ENCODE measurements at places on chromosomes 12 and 14. TPM values are rescaled to one million over a fixed set of nuclear protein-coding genes. Genes with fewer than 3 reads are reported as not detected.

Gene CD4
- total RNA-seq: 1.9 TPM

Gene TEX52
- not detected for total RNA-seq

Gene PSME2
- 151 TPM for total RNA-seq

Gene LRCOL1
- total RNA-seq: not detected

Gene SDR9C7
- not detected for total RNA-seq

Gene ANKRD33
- not detected for total RNA-seq

Gene HOXC13
- total RNA-seq: 0.32 TPM

Gene LGALS3
- 198 TPM for total RNA-seq

Gene STAC3
- total RNA-seq: 1.3 TPM

- DNase-seq: no peak
These were observed 82.7 kb downstream of the BCL11B start for GRCh38 chr14:99189201-99189801.

DNA sequence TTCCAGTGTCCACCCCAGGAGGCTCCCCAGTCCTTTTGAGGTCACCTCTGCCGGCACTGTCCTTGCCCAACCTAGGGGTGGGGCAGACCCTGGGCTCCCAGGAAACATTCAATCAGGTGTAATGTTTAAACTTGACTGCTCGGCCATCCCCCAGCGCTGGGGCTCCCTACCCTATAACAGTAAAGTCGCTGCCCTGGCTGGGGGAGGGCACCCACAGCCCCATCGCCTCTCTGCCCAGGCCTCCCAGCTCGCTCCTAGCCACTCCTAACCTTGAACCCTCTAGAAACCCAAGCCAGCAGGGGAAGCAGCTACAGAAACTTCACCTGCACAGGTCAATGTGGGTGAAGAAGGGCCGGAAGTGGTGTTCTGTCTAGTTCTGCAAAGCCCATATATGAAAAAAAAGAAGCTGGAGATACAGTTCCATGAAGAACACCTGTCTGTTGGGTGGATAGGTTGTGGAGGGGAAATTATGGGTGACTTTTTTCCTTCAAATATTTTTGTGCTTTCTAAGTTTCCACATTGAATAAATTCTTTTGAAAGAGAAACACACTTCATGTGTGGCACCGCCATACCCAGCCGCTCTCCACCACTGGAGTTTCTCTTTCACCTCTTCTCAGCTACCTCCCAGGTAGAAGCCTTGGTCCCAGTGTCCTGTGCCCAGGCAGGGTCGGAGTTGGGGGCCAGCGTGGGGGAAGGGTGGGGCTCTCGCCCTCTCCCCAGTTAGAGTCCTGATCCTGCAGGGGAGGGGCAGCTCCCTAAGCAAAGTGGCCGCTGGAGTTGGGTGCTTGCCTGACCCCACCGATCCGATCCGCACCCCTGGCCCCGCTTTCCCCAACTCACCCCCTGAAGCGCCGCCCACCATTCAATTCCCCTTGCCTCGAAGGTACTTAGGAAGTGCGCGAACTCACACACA lies 1.1 kb downstream of the CLMN start:
- no peak for DNase-seq

DNA sequence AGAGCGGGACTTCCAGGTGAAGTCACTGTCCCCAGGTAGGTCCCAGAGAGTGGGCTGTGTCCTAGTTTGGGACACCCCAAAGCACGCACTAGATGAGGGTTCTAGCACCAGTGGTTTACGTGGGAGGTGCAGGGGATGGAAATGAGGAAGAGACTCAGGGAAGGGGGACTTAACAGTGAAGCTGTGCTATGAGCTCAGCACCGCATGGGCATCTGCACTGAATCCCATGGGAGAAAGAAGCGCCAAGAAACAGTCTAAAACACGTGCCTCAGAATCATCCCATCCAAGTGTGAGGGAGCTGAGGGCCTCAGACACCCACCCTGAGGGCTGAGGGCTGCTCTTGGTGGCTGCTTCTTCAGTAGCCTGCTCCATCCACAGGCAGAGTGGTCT lies 71.5 kb upstream of the ZFP36L1 start:
- DNase-seq: no peak

GRCh38 chr12:42586268-42586667 lies 3.3 kb downstream of the PRICKLE1 start:
- no peak for DNase-seq

DNA sequence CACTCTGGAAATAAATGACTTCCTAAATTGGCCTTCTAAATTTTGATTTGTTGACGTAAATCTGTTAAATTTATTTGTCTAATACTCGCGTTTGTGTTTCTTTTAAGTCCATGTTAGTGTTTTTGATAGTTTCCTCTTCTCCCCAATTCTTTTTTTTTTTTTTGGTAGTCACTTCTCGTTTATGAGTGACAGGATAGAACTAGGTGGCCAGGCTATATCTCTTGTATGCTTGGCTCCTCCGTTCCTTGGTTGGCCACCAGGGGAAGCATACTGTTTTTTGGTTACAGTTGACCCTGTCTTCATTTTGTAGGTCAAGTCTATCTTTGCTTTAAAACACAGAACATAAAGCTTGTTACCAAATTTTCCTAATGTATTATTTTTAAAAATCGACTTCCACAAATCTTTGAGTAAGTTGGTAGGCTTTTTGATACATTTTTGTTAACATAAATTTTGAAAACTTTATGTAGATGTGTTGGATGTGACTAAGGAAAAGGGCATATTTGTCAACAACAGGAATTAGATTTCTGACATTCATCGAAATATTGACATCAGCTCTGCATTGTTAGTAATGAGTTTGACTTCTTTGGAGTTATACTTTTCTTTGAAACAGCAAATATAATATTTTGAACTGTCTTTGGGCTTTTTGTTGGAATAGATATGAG lies 2.2 kb downstream of the RCOR1 start:
- DNase-seq: peak; percentile 70

DNA sequence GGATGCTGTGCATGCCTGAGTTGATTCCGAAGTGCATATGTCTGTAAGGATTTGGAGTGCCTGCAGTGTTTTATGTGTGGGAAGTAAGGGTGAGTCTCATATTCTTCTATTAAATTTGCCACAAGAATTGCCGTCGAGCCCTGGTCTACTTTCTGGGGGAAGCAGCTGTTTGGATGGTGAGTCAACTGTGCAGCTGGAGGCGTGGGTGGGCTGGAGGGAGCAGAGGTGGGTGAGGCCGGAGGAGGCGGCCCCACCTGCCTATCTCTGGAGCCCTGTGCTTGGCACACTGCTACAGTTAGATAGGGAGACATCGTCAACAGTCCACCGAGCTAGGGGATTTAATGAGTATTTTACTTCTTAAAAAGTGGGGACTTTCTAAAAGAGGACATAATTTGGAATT lies 9.7 kb downstream of the GLRX5 start:
- peak; percentile 80 for DNase-seq

DNA sequence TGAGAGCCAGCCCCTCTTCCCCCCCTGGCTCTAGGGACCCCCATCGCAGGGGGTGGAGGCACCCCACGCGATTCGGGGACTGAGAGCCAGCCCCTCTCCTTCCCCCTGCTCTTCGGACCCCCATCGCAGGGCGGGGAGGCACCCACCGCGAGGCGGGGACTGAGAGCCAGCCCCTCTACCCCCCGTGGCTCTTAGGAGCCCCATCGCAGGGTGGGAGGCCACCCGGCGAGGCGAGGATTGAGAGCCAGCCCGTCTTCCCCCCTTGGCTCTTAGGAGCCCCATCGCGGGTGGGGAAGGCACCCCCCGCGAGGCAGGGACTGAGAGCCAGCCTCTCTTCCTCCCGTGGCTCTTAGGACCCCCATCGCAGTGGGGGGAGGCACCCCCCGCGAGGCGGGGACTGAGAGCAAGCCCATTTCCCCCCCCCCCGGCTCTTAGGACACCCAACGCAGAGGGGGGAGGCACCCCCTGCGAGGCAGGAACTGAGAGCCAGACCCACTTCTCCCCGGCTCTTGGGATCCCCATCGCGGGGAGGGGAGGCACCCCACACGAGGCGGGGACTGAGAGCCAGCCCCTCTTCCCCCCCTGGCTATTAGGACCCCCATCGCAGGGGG lies 45.6 kb downstream of the DDX11 start:
- no peak for DNase-seq

DNA sequence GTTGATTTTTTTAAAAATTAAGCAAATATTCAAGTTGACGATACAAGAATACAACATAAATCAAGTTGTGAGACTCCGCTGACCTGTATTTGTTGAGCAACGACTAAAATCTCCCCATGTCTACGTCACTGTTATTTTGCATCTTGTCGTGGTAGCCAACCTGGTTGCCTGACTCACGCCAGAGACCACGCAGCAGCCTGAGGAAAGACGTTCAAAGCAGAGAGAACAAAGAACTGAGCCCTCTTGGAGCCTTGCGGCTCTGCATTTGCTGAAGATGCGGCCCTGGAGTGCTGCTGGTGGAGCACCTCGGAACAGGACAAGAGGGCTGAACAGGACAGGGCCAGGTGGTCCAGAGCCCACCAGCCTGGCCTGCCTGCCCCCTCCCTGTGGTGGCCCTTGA lies 21.4 kb upstream of the DIO3 start:
- DNase-seq: no peak

GRCh38 chr14:53011053-53011462 lies 60.2 kb upstream of the FERMT2 start:
- DNase-seq: peak; percentile 99

DNA sequence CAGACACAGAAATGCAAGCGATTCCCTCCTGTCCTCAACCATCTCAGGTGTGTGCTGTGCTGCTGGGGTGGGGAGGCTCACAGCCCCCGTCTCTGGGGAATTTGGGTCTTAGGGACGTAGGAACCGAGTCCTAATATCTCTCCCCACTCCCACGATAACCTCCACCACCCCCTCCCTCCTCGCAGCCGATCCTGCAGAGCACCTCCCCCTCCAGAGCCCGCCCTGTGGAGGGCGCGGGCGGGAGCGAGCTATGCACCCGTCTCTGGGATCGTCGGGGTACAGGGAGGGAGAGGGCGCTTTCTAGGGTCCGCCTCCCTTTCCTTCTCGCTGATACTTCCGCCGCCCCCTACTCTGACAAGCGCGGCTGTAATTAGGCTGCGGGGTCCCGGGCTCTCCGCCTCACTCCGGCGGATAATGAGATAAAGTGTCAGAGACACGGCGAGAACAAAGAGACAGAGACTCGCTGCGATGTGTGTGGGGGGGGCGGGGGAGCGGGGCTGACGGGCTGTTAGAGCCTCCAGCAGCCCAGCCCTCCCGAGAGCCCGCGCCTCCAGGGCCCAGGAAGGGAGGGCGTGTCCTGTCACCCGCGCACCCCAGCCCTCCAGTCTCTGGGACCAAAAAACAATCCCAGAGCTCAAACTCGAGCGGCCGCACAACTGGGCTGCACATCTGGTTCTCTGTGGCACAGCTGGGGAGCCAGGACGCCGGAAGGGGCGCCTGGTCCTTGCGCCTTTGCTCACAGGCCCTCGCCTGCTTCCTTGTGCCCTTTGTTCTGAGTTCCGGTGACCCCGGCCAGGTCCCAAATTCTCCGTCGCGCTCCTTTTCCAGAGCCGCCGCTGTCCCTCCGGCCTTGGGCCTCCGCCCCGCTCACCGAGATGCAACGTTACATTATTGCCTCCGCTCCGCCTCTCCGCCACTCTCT lies 8.7 kb downstream of the SHMT2 start:
- peak; percentile 22 for DNase-seq

DNA sequence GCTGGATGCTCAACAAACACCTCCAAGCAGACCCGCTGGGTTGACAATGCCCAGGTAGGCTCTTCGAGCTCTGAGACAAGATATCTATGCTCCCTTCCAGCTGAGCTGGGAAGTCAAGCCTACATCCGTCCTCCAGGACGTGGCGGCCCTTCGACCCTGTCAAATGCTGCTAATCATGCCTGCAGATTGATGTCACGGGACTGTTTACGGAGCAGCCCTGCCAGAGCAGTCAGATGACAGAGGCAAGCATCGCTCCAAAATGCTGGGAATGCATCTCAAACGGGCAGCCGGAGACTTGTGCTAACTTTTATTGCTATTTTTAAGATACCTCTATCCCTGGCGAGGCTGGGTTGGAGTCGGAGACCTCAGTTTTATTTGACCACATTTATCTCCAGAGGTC lies 139.2 kb downstream of the NTF3 start:
- no peak for DNase-seq

DNA sequence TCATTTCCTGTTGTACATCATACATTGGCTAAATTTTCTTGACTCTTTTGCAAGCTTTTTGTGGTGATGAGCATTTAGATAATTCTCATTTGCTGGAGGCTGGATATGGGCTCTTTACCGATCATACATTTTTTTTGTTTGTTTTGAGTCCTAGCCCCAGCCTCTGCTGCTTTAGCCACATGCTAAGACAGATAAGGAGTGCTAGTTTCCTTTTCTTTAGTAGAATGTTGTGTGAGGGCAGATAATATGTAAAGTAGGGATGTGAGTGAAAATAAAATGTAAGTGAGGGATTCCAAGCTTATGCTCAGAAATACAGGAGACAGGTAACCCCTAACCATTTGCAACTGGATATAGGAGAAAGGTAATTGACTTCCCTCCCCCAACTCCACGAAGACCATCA lies 405.7 kb downstream of the TRHDE start:
- no peak for DNase-seq

- DNase-seq: no peak
These were observed 165.3 kb upstream of the PKP2 start for GRCh38 chr12:33061844-33062243.

DNA sequence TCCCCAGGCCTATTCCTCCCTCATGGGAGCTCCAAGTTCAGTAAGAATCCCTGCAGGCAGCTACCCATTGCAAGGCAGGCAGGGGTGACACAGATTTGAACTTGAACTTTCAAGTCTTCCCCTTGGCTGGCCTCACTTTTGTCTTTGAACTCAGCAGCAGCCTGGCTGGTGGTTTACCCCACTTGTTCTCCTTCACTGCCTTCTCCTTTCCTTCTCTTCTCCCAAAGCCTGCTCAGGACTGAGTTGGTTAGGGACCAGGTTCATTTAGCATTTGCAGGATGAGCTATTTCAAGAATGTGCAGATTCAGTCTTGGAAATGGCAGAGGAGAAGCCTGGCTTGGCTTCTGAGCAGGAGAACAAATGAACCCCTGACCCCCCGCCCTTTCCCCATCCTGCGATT lies 67.7 kb upstream of the TBX3 start:
- DNase-seq: no peak

- no peak for DNase-seq
These were observed 30.7 kb upstream of the CEBPE start for GRCh38 chr14:23149745-23150144.

DNA sequence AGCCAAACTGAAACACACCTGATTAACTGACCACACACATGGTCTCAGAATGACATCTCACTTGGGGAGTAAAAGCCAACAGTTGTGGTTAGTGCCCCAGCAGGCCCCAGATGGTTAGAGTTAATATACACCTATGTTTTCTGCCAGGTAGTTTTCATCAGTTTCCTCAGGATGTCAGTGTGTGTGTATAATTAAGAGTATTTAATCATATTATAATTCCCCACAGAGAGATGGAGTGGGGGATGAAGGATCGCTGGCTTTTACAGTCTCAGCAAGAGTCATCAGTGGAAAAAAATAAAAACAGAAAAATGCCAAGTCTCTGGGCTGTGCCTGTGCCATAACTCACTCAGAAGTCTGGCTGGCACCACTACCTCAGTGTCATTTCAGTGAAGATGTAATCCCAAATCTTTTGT lies 412.5 kb downstream of the ZFP36L1 start:
- no peak for DNase-seq
